ENCODE measurements at places on chromosomes 16 and 17. TPM values are rescaled to one million over a fixed set of nuclear protein-coding genes. Genes with fewer than 3 reads are reported as not detected.

The CCL17 gene
- total RNA-seq, result not detected

The SCRN2 gene
- 28.5 TPM for total RNA-seq

The TCF25 gene
- 108 TPM for total RNA-seq

The C16orf54 gene
- 0.52 TPM for total RNA-seq

The SYT17 gene
- 0.22 TPM for total RNA-seq

The HCRT gene
- not detected for total RNA-seq

The JPH3 gene
- 0.08 TPM for total RNA-seq

The ANKRD40CL gene
- total RNA-seq, result not detected

The MMP25 gene
- 0.30 TPM for total RNA-seq

The MYH2 gene
- not detected for total RNA-seq

GRCh38 chr17:11969565-11969964, 27.7 kb downstream of the ZNF18 start:
- H3K27ac ChIP-seq, result no peak overlapping the region
- DNase-seq, result no peak
- no peak overlapping the region for H3K4me3 ChIP-seq
- no peaks in the 10 kb centered on the region for H3K36me3 ChIP-seq
- no peaks in the 10 kb centered on the region for H3K27me3 ChIP-seq
- H3K4me1 ChIP-seq, result no peaks in the 10 kb centered on the region

- DNase-seq, result no peak
- H3K27me3 ChIP-seq, result no peaks in the 10 kb centered on the region
- no peaks in the 10 kb centered on the region for H3K4me1 ChIP-seq
- H3K36me3 ChIP-seq, result peaks cover 6% of the 10 kb centered on the region
- H3K4me3 ChIP-seq, result no peak overlapping the region
- no peak overlapping the region for H3K27ac ChIP-seq
Measured at GRCh38 chr17:67980456-67980855, 15.8 kb downstream of the C17orf58 start.

DNA sequence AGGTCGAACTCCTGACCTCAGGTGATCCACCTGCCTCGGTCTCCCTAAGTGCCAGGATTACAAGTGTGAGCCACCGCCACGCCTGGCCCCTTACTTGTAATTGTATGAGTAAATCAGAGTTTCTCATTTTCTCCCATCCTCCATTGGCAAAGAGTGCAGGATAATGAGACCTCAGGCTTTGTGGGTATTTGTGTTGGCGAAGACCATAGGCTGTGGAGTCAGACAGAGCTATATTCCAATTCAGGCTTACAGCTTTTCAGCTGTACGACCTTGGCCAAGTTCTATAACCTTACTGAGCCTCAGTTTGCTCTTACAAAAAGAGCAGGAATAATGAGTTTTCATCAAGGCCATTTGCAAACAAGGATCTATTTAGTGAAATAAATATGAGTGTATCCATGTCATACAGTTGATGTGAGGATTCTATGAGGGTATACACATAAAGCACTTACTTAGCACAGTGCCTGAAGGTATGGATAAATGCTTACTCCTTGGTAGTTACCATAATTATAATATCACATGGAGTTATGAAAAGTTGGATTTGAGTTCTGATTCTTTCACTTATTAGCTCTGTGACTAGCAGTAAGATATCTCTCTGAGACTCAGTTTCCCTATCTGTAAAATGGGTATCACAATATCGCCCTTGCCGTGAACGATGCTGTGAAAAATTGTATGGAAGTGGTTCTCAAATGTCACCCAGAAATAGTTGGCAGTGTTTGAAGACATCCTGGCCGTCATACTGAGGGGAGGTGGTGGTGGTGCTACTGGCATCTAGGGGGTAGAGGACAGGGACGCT, 25.6 kb upstream of the CPPED1 start:
- H3K4me3 ChIP-seq, result no peak overlapping the region
- no peaks in the 10 kb centered on the region for H3K27me3 ChIP-seq
- no peak overlapping the region for H3K27ac ChIP-seq
- H3K36me3 ChIP-seq, result no peaks in the 10 kb centered on the region

DNA sequence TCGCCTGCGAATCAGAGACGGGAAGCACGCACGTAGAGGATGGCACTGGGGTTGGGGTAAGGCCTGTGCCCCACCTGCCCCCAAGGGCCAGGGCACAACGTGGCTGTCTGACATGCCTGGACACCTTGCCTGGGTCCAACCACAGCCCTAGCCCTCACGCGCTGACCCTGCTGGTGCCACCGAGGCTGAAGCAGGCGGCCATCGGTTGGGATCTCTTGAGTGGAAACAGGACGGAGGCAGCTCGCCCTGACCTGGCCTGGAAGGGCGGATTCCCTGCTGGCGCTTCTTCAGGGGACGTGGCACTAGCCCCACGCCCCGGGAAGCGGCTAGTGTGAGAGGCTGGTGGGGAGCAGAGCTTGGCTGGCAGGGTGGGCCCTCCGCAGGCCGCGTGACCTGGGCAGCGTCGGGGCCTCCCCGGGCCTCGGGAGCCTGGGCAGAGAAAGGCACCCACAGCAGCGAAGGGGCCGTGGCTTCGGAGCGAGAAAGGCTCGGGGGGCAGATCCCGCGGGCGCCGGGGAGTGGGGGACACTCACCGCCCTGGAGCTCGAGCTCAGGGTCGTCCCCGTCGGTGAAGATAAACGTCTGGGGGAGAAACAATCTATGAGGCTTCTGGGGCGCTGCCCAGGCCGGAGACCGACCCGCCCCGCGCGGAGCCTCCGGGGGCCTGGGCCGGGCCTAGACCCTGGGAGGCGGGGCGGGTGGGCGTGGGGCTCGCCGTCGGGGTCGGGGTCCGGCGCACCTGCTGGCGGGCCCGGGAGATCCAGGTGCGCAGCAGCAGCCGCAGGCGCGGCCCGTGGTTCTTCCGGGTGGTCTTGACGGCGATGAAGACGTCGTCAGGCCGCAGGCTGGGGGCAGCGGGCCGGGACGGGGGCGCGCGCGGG, 610 bp downstream of the RFNG start:
- DNase-seq, result no peak
- peaks cover 41% of the 10 kb centered on the region for H3K36me3 ChIP-seq

DNA sequence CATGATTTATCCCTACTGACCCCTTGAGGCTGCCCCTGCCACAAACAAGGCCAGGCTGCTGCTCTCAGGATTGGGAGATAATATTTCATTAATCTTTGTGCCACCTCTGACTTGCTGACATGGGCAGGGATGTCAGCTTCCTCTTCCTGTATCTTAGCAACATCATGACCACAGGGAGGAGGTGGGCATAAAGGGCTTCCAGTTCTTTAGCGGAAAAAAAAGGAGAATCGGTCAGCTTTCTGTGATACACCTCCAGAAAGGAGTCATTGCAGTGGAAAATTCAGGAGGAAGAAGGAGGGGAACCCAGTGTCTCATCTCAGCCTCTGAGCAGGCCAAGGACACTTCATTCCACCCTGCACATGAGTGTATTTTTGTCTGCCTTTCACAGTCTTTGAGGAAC, 206.8 kb upstream of the SDK2 start:
- H3K27ac ChIP-seq, result no peak overlapping the region
- no peaks in the 10 kb centered on the region for H3K4me1 ChIP-seq
- DNase-seq, result no peak
- H3K4me3 ChIP-seq, result no peak overlapping the region
- no peaks in the 10 kb centered on the region for H3K27me3 ChIP-seq

DNA sequence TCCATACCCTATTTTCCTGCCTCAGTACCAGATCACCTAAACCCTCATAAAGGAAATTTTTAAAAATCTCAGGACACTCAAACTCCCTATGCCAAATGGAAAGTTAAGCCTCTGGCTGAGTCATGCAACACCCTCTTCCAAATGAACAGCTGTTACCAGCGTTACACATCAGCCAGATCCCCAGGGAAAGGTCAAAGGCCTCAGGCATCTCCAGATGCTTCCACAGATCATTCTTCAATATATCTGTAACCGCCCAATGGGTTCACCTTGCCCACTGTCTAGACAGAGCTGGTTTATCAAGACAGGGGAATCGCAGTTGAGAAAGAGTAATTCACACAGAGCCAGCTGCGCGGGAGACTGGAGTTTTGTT, 29.1 kb upstream of the SHCBP1 start:
- no peak for DNase-seq
- peak overlapping the region; percentile 75 for H3K27ac ChIP-seq
- H3K4me3 ChIP-seq, result no peak overlapping the region

DNA sequence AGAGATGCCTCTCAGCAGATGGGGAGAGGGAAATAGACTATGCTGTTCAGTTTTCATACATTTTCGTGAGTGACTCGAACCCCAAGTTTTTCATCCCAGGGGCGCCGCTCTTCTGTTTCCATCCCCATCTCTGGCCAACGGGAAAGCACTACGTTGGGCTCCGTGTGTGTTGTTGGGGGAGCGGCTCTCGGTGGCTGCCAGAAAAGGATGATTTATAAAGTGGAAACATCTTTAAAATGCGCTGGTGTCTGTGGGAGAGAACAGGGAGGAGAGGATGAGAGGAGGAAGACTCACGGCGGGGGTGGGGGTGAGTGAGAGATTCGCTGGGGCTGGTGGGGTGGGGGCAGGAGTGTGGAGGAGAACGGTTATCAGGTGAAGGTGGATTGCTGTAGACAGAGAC, 5.8 kb downstream of the TBX4 start:
- H3K4me1 ChIP-seq, result peaks cover 29% of the 10 kb centered on the region
- no peak overlapping the region for H3K4me3 ChIP-seq
- H3K36me3 ChIP-seq, result no peaks in the 10 kb centered on the region
- peaks cover 38% of the 10 kb centered on the region for H3K27me3 ChIP-seq

DNA sequence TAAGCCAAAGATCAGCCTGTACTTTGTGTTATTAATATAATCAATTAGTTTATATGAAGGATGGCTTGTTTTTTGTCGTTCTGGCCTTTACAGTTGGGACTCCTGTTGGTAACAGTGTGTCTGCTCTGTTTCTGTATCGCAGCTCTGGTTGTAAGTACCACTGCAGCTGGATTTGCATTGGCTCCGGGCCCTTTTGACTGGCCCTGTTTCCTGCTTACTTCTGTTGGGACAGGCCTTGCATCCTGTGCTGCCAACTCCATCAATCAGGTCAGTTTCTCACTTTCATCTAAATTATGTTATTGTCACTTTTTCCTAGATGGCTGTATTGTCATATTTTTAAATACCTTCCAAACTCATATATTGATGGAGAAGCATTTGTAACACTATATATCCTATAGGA, 32.7 kb downstream of the COX10 start:
- H3K36me3 ChIP-seq, result no peaks in the 10 kb centered on the region
- DNase-seq, result no peak
- H3K27ac ChIP-seq, result no peak overlapping the region
- H3K27me3 ChIP-seq, result no peaks in the 10 kb centered on the region

All from right atrium auricular region (tissue), 2 donors.